ENCODE measurements at places on chromosomes 16 and 17.

DNA sequence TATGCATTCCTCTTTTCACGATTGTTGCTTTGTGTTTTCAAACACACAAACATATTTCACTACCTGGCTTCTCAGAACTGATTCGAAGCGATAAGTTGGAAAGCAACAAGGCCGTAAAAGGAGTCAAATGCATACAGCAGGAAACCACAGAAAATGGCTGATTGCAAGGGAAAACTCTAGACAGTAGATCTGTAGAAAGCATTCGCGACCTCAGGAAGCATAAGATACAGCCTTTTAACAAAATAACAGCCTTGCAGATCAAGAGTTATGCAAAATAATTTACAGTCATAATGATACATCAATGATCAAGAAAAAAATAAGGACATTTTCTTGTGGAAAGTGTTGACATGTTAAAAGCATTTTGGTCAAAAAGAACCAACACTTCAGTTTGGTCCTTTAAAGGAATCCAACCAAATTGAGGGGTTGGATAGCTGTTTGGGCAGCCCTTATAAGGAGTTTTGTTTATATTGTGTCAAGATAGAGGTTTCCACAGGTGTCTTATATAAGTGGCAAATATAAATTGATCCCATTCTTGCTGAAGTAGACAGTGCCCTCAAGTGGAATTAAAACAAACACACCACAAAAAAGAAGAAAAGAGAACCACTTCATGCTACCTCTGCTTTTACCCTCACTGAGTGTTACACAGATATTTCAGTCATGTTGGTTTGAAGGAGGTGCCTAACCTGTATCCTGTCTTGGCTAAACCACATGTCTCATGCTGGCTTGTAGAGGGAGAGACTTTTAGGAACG lies 5.5 kb downstream of the CYLD start:
- no peak for DNase-seq

GRCh38 chr17:73188011-73188410 lies 4.8 kb upstream of the COG1 start:
- no peak for DNase-seq

- no peak for DNase-seq
Measured at GRCh38 chr17:68004201-68004600, 7.9 kb upstream of the C17orf58 start.

- DNase-seq, result no peak
Measured at GRCh38 chr16:80899809-80900592, 95.6 kb upstream of the CDYL2 start.

- no peak for DNase-seq
Measured at GRCh38 chr17:80942423-80943345, 49.0 kb upstream of the CHMP6 start.

- DNase-seq, result no peak
Measured at GRCh38 chr17:60901806-60902205, 224.2 kb downstream of the BCAS3 start.

- DNase-seq, result no peak
Measured at GRCh38 chr17:50632637-50633036, 2.0 kb upstream of the ABCC3 start.

GRCh38 chr17:58191241-58191896 lies 1.2 kb upstream of the EPX start:
- DNase-seq, result no peak

DNA sequence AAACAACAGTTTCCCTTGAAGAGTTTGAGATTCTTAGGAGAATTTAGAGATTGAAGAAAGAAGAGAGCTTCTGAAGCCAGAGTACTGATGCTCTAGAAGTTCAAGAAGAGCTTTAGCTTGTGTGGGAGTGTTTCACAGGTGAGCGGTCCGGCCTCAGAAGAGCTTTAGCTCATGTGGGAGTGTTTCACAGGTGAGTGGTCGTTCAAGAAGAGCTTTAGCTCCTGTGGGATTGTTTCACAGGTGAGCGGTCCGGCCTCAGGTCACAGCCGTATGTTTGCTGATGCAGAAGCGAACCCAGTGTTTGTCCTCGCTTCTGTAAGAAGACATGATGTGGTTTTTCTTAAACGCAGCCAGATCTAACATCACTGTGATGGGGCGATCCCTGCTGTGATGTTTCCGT lies 76.4 kb downstream of the SEC14L1 start:
- DNase-seq, result no peak

DNA sequence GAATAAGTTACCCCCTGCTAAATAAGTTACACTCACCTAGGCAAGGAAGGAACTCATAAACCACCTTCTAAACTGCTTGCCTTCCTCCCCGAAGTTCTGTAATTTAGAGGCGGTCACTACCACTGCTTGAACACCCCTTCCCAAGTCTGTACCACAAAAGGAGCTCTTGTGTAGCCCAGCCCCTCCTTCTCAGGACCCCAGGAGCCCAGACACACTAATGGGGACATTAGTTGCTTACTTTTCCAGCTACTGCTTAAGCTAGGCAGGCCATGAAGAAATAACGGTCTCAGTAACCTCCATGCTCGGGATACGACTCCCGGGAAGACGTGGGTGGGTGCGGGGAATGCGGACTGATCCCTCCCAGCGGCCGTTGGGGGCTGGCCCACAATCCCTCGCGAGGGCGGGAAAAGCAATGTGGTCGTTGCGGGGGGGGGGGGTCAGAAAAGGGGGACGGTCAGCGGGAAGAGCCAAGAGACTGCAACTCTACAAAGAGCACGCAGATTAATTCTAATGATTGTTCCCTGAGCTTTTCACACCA lies at the start of gene TEX14:
Gene TEX14, minus strand, starts transcription at position 345 of the 538 bp plus-strand sequence. CDS start 40,044 bp downstream, outside the sequence.
- DNase-seq, result no peak

DNA sequence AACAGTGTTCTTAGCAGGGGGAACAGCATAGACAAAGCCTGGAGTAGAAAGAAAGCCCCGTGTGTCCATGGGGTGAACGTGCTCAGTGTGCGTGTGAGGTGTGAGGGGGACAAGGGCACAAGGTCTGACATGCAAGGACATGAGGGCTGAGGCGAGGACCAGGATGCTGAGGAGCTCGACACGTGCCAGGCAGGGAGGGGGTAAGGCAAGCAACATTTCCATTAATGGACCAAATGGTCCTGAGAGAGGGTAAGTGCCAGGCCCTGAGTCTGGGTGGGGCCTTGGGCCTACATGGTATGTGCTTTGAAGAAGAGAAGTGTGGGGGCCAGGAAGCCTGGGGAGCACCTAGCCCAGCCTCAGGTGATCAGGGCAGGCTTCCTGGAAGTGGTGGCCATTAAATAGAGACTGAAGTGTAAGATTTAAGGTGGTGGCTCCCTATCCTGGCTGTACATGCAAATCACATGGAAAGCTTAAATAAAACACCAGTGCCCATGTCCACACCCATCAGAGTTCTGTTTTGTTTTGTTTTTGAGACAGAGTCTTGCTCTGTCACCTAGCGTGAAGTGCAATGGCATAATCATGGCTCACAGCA lies 29.3 kb downstream of the ADCY7 start:
- no peak for DNase-seq

GRCh38 chr17:48333034-48333530 lies 96.9 kb downstream of the SKAP1 start:
- no peak for DNase-seq

DNA sequence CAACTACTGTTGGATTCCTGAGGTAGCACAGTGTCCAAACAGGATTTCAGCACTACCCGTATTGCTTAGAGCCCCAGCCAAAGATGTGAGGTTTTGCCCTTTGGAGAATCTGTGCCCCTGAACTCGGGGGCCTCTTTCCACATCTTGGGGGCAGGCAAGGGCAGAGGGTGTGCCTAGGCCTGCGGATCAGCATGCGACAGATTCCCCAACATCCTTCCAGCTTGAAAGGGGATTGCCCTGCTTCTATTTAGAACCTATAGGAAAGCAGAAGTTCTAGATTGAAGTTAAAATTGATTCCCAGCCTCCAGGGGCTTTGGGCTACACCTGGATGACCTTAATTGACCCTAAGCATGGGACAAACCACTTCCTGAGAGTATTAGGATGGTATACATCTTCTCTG lies 19.6 kb downstream of the NOD2 start:
- no peak for DNase-seq

DNA sequence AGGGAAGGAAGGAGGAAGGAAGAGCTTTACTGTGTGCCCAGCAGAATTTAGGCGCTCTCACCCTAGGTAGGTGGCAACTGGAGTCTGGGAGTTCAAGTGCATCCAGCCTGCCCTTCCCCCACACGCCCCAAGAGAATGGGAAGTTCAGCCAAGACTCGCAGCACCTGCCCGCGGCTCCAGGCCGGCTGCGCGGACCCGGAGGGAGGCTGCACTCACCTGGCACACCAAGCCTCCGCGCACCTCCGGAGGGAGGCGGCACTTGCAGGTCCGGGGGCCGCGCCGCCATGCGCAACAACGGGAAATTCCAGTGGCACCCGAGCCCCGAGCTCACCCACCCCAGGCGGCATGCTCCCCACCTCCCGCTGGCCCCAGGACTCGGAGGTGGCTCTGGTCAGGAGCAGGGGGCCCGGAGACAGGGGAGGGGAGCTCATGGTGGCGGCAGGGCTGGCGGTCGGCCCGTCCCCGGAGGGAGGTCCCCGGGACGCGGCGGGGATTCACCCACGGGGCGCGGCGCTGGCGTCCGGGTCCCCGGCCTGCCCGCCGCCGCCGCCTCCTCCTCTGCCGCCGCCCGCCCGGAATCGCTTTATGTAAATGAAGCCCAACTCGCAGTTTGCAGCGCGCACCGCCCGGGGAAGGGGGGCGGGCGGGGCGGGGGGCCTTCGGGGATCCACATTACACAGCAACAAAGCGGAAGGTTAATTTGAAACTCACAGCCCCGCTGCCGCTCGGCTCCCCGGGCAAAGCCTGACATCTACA lies at the start of gene ZFHX3:
Gene ZFHX3, minus strand, starts transcription at position 593 of the 756 bp plus-strand sequence. CDS start 87,983 bp downstream, outside the sequence.
- DNase-seq, result peak; percentile 1

DNA sequence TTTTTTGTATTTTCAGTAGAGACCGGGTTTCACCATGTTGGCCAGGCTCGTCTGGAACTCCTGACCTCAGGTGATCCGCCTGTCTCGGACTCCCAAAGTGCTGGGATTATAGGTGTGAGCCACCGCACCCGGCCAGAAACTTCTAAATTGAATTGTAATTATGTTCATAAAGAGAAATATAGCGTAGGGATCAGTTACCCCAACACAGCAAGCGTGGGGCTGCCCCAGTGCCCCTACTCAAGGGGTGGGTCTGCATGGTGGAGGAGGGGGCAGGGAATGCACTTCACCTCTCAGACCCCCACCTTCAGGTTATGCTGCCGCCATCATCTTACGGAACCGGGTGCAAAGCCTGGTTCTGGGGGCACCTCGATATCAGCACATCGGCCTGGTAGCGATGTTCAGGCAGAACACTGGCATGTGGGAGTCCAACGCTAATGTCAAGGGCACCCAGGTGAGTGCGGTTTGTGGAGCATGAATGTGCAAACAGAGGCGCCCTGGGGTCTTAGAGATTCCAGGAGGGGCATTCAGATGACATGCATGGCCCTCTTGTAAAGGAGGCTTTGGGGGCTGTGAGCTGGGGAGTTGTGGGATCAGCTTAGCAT lies 18.0 kb downstream of the ITGAM start:
- DNase-seq, result no peak

- peak; percentile 47 for DNase-seq
Measured at GRCh38 chr17:16363749-16364536, 10.7 kb upstream of the CENPV start.

DNA sequence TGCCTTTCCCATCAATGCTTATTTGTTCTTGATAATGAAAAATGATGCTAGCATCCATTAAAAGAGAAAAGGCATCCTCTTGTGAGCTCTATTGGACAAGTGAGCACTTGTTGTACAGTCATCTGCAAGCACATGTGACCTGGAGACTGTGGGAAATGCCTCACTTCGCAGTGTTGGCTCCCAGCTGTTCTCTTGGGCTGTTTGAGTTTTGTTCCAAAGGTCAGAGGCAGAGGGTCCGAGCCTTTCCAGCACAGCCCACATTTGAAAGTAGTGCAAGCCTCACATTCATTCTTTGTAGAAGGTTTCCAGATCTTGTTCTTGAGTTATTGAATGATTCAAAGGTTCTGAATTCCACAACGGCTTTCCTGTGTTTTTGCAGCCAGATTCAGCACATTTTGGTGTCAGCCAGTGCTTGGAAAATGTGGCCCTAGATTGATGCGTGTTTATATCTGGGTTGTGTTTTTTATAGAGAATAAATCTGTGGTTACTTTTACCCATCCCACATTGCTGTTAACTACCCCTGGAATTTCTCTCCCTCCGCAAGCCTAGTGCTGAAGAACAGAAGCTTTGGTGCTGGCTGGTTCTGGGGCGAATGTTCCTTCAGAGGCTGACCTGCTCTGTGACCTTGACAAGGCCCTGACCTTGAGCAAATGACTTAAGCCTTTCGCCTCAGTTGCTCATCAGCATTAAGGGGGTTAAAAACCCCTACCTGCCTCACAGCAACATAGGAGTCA lies 49.8 kb downstream of the CDH1 start:
- DNase-seq, result no peak

DNA sequence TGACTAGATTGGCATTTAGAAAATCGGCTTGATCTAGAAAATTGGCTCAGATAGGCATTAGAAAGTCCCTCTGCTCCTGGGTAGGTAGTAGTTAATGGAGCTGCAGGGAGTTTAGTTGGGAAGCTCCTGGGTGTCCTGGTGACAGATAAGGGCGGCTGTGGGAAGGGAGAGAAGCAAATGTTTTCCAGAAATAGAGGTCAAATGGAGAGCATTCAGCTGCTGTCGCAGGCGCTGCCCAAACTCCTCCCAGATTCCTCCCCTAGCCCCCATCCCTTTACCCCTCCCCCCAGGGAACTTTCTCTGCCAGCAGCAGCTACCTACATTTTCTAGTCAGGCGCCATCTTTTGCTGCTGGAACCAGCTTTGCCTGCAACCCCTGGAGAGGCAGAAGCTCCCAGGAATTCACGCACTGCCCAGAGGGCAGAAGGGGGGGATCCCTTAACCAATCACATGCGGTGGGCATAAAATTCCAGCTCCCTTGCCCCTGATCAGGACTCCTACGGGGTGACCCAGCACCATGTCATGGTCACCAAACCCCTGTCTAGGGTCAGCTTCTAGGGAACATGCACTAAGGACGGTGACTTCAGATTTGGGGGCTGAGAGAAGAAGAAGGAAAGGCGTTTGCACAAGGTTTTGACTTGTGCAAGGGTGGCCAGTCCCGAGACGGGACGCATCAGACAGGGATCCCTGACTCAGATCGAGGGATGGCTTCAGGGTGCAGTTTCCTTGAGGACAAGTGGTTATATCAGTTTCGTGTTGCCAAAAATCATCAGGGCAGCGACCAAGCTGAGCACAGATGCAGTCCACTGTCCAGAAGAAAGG lies 43.8 kb downstream of the SOCS1 start:
- no peak for DNase-seq

DNA sequence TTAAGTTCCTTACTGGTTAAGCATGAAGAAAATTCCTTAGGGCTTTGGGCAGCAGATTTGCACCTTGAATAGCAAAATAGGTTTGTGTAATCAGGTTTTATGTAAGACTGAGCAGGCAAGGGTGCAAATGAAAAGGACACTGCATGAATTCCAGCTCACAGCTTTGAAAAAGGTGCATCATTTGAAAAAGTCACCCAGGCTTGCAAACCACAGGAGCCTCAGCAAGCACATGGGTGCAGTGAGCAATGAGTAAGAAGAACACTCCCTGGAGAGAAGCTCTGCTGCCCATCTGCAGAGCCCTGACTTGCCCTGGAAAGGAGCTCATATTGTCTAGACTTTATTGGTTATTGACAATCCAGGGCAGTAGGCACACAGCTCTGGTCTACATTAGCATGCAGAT lies 165.6 kb upstream of the KCNJ16 start:
- DNase-seq, result no peak

GRCh38 chr17:2064520-2064971 lies 9.6 kb downstream of the HIC1 start:
- no peak for DNase-seq
